ENCODE measurements at places on chromosomes 12 and 14. TPM values are rescaled to one million over a fixed set of nuclear protein-coding genes. Genes with fewer than 3 reads are reported as not detected.

DNA sequence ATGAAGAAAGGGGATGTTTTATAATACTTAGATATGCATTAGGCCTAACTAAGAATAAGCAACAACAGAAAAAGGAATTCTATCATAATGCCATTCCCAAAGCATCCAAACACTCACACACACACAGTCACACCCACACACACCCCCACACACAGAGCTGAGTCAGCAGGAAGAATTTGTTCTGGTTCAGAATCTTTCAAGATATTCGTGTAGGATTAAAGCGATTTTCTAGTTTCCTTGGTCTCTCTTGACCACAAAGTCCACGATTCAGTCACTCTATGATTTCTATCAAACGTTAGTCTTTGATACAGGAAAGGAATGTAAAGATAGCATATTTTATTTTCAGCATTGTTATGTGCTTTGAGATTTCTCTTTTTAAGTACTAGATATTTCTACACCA, 382.6 kb upstream of the DCN start:
- DNase-seq, result no peak

DNA sequence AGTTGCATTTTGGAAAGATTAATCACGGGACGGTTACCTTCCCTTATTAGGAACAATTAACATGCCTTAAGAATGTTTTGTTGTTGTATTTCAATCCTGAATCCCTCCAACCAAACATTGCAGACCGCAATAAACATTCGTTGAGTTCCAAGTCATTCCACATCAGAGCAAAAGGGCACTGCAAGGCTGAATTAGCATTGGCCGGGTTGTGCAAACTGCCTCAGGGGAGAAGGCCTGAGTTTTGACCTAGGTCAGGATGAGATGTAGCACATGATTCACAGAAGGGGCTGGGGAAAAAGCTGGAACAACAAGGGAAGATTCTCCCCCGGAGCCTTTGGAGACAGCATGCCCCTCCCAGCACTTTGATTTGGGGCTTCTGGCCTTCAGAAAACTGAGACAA, 82.1 kb upstream of the BDKRB2 start:
- DNase-seq, result no peak

DNA sequence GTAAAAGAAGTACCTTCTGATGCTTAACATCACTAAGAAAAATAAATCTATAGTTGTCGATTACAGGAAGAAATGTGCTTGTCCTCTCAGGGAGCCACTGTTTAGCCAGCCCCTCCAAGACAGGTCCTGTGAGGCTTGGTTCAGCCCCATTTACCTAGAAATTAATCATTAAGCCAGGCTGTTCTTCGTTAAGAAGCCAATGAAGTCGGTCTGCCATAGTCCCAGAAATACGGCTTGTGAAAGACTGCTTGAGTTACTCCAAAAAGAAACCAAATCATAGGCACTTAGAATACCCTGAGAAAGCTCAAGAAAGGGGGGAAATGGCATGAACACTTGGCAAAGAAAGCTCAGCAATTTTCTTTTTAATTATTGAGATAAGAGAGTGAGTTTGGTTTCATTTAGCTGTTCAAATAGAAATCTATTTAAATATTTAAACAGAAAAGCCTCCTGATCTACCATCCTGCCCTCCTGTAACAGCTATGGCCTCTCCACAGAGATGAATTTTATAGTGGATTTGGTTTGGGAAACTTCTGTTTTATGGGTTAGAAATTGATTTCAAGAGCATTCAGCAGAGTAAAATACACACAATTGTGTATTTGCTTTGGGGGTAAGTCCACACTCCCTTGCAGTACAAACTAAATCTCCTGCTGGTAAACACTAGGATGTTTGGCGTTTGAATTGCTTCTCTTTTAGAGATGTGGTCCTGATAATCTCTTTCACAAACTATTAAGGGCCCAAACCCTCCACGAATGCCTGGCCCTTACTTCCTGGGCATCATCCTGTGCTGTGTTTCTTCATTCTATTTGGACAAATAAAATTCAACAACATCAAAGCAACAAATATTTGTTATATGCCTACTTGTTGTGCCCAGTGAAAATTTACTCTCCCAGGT, 234.4 kb downstream of the SEC23A start:
- DNase-seq, result no peak

- no peak for DNase-seq
Measured at GRCh38 chr12:56286044-56286830, 13.9 kb downstream of the CS start.

GRCh38 chr14:22226381-22226780, 362.6 kb downstream of the DAD1 start:
- DNase-seq, result no peak

GRCh38 chr14:61113561-61114225, 132.6 kb downstream of the SLC38A6 start:
- DNase-seq, result no peak

GRCh38 chr14:101554991-101555668, 6.2 kb upstream of the DIO3 start:
- peak; percentile 24 for DNase-seq

DNA sequence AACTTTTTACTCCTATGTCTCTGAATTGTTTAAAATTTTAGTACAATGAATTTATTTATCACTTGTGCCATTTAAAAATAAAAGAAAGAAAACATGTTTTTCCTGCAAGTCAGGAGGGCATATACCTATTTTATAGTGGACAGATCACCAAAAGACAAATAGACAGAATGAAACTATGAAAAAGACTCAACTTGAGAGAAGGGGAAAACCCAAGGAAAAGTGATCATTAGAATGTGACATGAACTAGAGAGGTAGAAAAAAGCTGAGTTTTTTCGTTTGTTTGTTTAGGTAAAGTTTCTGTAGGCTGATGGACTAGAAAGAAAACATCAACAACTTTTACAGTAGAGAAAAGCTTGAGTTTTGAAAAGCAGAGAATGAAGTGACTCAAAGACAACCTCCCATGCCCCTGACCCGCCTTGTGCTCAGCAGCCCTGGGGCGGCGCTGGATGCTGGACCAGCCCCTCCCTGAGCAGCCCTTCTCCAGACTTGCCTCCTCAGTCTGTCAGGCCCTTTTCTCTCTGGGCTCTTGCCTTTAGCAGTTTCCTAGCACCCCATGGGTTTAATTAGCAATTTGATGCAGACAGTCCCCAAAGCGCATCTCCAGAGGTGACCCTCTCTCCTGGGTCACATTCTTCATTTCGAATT, 95.1 kb upstream of the ARID2 start:
- DNase-seq, result no peak

GRCh38 chr12:66751432-66752113, 72.7 kb upstream of the GRIP1 start:
- no peak for DNase-seq

- peak; percentile 98 for DNase-seq
Measured at GRCh38 chr12:89352492-89353187, at the start of gene DUSP6. DUSP6 (minus strand) TSS chr12:89352501; CDS start chr12:89352039, 462 bp downstream.

- DNase-seq, result peak; percentile 20
Measured at GRCh38 chr14:95533822-95534221, 1.0 kb upstream of the GLRX5 start.

DNA sequence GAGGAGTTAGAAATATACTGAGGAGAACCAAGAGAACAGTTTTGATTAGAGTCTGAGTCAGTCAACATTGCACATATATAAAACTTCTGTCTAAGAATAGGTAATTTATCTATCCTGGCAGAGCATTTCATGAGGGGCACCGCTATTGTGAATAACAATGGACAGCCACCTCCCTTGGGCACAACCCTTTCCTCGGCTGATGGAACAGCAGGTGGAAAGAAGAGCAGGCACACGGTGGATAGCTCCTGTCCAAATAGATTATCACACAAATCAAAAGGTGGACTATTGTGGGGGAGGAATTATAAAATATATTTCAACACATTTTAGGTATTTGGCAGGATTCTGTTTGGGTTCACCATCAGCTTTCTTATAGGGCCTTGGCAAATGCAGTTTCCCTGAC, 84.0 kb upstream of the PTPRB start:
- no peak for DNase-seq

DNA sequence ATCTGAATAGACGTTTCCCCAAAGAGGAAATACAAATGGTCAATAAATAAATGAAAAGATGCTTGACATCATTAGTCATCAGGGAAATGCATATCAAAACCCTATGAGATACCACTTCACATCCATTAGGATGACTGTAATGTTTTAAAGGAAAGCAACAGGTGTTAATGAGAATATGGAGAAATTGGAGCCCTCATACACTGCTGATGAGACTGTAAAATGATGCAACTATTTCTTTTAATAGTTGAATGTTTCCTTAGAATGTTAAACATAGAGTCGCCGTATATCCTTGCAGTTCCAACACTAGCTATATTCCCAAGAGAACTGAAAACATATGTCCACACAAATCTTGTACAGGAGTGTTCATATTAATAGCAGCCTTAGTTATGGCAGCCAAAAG, 133.2 kb downstream of the SLC38A4 start:
- DNase-seq, result no peak

The RDH12 gene
- 0.08 TPM for total RNA-seq

DNA sequence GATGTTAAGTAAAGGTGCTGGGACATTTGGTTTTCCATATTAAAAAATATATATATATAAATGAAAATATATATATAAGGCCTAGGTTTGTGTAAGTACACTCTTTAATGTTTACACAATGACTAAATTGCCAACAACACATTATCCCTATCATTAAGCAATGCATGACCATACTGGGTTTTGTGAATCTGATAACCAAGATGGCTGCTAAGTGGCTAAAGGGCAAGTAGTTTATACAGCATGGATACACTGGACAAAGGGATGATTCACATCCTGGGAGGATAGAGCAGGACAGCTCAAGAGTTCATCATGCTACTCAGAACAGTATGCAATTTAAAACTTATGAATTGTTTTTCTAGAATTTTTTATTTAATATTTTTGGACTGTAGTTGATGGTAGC, 89.3 kb downstream of the FIGNL2 start:
- DNase-seq, result no peak

The SIX4 gene
- 7.5 TPM for total RNA-seq

The TAS2R7 gene
- not detected for total RNA-seq

- no peak for DNase-seq
Measured at GRCh38 chr12:98106031-98106683, 409.2 kb upstream of the TMPO start.

GRCh38 chr12:20040831-20041230, 327.5 kb upstream of the PDE3A start:
- no peak for DNase-seq

DNA sequence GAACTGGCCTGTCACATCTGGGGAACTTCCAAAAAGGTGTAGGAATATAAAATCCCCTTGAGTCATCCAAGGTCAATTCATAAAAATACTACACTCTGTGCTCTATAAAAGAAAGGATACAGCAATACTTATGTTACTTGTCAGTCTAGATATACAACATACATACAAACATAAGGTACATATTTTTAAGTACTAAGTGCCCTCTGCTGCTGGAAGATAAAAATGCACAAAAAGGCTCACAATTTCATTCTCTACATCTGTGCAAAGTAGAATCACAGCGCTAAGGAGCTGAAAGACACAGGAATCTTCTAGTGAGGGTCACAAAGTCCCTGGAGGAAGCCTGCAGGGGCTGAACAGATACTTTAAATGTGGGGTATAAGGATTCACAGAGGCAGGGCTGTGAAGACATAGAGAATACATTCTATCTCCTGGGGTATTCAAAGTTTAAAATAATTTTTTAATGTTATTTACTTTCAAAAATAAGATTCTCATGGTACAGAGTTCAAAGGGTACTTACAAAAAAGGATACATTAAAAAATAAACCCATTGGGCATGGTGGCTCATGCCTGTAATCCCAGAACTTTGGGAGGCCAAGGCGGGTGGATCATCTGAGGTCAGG, 10.2 kb upstream of the GOLGA5 start:
- DNase-seq, result peak; percentile 66

DNA sequence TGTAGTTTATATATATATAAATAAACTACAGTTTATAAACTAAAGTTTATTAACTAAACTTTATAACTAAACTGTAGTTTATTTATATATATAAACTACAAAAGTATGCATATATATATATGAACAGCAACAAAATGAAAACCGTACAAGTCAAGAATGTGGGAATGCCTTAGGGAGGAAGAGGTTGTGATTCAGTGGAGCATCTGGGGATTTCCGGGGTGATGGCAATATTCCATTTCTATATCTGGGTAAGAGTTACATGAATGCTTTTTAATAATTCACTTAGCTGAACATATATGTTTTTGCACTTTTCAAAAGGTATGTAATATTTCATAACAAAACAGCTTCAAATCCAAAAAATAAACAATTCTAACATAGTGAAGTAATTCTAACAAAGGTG, 30.1 kb upstream of the CAND1 start:
- DNase-seq, result no peak

- peak; percentile 58 for DNase-seq
Measured at GRCh38 chr12:108622421-108622820, 11.3 kb downstream of the SELPLG start.

DNA sequence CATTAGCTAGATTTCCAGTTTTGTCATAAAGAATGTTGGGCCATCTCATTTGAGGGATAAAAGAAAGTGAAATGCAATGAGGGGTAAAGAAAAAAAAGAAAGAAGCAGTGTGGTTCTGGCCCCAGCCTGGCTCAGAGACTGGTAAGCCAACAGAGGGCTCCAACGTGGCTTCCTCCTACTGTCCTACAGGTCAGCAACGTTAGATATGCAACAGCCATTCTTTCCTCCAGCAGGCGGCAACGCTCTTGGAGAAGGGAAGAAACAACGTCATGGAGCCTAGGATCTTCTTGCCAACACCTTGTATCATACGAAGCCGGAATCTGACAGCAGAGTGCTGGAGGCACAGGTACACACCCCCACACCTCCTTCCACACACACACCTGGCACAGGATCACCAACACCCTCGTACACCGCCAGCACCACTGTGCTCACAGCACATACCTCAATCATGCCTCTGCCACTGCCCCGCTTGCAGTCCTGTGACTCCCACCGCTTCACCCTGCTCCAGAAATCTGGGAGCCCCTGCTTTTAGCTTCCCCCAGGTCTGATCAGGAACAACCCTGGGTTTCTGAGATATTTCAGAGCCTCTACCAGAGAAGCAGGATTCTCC, 102.8 kb downstream of the RPAP3 start:
- DNase-seq, result peak; percentile 1

The ASPG gene
- not detected for total RNA-seq

GRCh38 chr12:5066251-5066650, 22.6 kb downstream of the KCNA5 start:
- DNase-seq, result no peak

The BMP4 gene
- total RNA-seq, result 395 TPM

- no peak for DNase-seq
Measured at GRCh38 chr12:68591734-68592418, 18.8 kb upstream of the RAP1B start.

The KRT77 gene
- not detected for total RNA-seq

The LHX5 gene
- total RNA-seq, result not detected

DNA sequence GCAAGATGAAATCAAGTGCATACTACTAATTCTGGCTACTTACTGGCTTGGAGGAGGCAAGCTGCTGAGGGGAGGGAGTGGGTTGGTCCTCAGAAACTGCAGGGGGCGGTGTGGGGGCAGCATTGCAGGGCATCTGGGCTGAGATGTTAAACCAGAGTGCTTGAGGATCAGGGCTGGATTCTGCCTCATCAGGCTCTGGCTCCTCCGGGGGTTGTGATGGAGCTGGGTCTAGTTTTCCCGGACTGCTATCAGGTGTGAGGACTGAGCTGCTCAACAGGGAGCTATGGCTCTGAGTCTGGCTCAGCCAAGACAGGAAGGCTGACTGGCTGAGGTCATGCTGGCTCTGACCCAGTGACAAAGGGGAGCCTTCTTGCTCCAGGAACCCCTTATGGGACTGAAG, 28.6 kb downstream of the BAZ2A start:
- peak; percentile 19 for DNase-seq

The KRT86 gene
- total RNA-seq, result 0.81 TPM

The AKAP3 gene
- 0.10 TPM for total RNA-seq

The NAV3 gene
- 0.38 TPM for total RNA-seq

Data from HT-29 (cell line).